ENCODE measurements at places on chromosomes 16 and 17.
A peak's percentile ranks its signal among the peaks of the same experiment; 100 is the strongest.

- no peak for DNase-seq
These were observed 1049.4 kb upstream of the EEF2KMT start for GRCh38 chr16:6146874-6147425.

DNA sequence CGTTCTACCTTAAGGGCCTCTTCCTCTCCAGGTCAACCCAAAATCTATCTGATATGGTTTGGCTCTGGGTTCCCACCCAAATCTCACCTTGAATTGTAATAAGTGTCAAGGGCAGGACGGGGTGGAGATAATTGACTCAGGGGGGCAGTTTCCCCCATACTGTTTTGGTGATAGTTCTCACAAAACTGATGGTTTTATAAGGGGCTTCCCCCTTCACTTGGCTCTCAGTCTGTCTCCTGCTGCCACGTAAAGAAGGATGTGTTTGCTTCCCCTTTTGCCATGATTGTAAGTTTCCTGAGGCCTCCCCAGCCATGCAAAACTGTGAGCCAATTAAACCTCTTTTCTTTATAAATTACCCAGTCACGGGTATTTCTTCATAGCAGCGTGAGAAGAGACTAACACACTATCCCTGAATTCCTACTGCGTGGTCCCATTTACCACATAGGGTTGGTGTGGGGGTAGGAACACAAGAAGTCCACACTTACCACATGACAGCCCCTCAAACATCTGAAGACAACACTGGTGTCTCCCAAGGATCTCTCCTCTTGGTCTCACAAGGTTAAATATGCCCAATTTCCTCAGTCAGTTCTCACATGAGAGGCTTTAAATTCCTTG lies 8.2 kb downstream of the COTL1 start:
- no peak for DNase-seq

GRCh38 chr17:40034426-40035161 lies 19.4 kb downstream of the CSF3 start:
- no peak for DNase-seq

GRCh38 chr17:30600060-30600829 lies 123.0 kb downstream of the GOSR1 start:
- DNase-seq, result peak; percentile 75

- DNase-seq, result no peak
These were observed 1.0 kb downstream of the GDE1 start for GRCh38 chr16:19520861-19521331.

- DNase-seq, result no peak
These were observed 23.3 kb downstream of the STAT5B start for GRCh38 chr17:42252597-42253550.

DNA sequence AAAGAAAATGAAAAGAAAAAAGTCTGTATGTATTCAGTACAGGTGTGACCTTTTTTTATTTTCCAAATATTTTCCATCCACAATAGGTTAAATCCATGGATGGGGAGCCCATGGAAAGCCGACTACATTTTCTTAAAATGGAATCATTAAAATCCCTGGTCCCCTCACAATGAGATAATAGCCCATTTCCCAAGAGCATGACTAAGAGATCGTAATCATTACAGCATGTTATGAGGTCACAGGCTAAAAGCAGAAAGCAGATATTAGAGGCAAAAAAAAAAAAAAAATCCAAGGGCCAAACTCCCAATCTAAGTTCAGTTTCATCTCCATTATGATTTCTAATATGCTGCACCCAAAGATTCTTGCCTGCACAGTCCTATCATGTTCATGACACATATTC lies 44.7 kb downstream of the CYTH1 start:
- DNase-seq, result no peak

- DNase-seq, result no peak
These were observed 919 bp downstream of the N4BP1 start for GRCh38 chr16:48608871-48609651.

DNA sequence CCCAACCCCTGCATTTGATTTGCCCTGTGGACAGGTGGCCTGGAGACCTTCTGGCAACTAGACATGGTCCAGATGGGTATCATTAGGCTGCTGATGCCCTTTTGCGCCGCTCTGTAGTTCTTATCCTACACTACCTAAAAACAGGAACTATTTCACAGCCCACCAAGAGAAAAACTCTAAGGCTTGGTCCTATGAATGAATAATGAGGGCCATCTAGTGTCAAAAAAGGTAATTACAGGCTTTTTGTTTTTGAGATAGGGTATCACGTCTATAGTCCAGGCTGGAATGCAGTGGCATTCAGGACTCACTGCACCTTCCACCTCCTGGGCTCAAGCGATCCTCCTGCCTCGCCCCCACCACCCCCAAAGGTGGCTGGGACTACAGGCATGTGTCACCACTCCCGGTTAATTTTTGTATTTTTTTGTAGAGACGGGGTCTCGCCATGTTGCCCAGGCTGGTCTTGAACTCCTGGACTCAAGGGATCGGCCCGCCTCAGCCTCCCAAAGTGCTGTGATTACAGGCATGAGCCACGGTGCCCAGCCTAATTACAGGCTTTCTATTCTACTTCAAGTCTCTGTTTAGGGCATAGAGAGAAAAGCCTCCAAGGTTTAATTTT lies 20.9 kb downstream of the COIL start:
- no peak for DNase-seq

DNA sequence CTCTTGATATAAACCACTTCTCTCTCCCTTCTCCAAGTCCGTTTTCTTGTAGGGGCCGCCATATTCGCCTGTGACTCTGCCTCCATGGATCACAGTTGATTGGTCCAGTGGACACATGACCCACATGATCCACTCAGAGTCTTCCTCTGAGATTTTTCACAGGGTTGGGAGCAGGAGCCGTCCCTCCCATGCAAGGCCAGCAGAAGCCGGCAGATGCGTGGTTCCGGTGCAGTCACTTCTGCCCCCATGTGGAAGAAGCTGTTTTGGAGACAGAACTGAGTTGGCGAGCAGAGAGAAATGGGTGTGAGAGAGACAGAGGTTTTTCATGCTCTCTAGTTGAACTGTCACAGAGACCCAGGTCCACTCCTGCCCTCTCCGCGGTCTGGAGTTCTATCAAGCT lies 83.3 kb downstream of the C16orf95 start:
- no peak for DNase-seq

GRCh38 chr16:88541831-88542616 lies 28.2 kb upstream of the ZC3H18 start:
- DNase-seq, result no peak

GRCh38 chr17:63681530-63681929 lies 18.4 kb downstream of the LIMD2 start:
- DNase-seq, result no peak

DNA sequence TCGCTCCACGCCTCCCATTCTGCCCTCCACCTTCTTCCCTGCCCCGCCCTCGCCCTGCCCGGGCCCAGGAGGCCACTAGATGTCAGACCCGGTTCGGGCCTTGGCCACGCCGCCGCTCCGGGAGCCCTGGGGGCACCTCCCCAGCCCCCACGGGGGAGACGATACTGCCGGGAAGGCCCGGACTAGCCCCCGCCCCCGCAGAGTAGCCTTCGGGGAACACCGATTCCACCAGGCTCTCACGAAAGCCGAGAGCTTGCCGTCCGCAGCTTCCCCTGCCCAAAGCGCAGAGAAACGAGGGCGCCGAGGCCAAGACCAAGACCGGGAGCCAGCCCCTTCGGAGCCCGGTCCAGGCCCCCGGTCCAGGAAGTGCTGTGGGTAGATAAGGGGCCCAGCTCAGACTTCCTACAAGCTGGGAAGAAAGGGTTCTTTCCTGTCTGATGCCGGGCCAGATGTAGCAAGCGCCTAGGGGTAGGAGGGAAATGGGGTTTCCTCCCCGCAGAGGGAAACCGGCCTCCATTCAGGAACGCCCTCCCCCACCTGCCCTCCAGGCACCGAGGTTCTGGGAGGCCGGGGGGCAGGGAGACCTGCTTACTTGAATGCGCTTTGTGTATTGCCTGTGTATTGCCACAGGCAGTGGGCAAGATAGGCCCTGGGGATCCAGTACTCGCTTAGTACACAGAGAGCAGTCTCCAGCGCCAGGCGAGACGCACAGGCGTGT lies 806 bp upstream of the CYB561 start:
- DNase-seq, result no peak

DNA sequence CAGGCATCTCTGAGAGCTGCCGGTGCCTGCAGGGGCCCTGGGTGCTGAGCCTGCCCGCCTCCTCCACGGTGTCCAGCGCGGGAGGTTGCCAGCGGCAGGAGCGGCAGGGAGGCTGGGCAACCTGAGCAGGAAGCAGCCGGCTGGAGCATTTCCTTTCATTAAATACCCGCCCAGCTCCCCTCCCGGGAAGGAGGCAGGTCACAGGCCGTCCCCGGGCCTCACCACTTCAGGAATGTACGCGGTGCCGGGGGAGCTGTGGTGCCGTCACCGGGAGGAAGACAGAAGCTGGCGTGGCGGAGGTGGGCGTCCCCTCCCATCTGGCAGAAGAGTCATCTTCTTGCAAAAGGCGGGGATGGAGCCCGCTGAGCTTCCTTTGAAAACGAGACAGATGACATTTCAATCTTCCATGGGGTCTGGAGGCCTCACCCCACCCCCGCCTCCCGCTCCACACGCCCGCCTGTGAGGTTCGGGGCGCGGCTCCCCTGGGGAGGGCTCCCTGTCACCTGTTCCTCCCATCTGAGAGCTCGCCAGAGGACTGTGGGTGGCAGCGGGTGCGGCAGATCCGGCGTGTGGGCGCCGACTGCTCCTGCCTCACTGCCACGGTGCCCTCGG lies 16.0 kb downstream of the SOX8 start:
- no peak for DNase-seq

DNA sequence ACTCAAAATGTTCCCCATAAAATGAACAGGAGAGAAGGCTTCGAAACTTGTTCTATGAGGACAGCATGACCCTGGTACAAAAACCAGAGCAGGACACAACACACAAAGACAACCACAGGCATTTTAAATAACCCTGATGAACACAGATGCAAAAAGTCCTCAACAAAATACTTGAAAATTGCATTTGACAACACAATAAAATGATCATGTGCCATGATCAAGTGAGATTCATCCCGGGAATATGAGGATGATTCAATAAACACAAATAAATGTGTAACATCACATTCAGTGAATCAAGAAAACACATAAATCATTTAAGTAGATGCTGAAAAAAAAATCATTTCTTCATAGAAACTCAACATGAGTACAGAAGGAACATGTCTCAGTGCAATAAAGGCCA lies 208.4 kb upstream of the WSB1 start:
- DNase-seq, result no peak

DNA sequence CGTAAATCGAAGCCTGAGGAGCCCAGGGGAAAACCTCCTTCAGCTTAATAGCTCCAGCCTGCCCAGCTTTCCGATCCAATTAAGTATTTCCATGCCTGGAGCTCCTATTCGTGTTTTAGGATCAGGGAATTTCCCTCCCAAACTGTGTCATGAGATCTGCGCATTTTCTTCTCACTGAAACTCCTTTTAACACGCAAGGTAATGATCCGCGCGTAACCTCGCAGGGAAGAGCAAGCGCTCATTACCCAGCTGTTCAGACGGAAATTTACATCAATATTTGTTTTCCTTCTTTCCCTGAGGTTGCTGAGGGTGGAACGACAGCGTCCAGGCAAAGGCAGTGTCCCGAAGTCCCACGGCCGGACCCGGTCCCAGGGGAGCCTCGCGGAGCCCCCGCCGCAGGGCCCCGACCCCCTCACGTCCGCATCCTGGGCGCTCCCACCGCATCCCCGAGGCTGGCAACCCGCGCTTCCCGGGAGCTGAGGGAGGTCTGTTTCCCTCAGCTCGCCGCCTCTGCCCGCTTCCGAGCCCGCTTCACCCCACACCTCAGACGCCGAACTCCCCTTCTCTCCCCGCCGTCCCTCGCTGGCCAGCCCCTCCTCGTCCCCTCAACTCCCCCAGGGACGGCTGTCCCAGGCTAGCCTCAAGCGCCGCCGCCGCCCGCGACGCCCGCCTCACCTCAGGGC lies 415 bp downstream of the ABCA5 start:
- DNase-seq, result no peak

DNA sequence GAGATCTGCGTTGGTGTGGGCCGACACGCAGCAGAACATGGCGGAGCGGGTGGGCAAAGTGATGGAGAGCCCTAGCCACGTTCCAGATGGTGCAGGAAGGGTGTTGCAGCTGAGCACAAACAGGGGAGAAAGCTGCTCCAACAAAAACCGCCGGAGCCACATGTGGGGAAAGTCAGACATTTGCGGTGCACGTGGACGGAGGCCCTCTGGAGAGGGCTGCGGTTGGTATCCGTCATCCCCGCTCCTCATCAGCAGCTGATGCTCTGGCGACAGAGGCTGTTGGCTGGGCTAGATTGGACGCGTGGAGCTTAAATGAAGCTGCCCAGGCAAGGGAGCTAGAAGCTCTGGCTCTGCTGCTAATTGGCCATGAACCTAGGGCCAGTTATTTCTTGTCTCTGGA lies 43.5 kb upstream of the ADCY9 start:
- DNase-seq, result no peak

- DNase-seq, result peak; percentile 19
These were observed 930 bp downstream of the SPNS2 start for GRCh38 chr17:4499431-4500190.

- DNase-seq, result no peak
These were observed 2.3 kb downstream of the RSAD1 start for GRCh38 chr17:50480854-50481490.

GRCh38 chr16:1972490-1972877 lies 631 bp downstream of the TBL3 start:
- no peak for DNase-seq

- no peak for DNase-seq
These were observed 64.8 kb upstream of the AMZ2 start for GRCh38 chr17:68182940-68183551.

DNA sequence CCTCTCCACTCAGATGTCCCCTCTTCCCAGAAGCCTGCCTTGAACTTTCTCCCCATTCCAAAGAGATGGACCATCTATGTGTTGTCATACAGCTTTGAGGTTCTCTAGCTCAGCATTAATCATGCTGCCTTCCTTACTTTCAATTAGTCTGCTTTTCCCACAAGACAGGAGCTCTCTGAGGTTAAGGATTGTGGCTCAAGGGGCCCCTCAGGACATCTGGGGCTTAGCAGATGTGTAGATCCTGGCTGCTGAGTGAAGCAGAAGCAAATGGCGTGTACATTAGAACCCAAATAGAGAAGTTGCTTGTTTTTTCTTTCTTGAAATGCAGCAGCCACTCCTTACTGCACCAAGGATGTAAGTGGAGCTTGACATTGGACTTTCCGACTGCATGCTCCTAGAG lies 330.5 kb upstream of the TNRC6C start:
- DNase-seq, result no peak

DNA sequence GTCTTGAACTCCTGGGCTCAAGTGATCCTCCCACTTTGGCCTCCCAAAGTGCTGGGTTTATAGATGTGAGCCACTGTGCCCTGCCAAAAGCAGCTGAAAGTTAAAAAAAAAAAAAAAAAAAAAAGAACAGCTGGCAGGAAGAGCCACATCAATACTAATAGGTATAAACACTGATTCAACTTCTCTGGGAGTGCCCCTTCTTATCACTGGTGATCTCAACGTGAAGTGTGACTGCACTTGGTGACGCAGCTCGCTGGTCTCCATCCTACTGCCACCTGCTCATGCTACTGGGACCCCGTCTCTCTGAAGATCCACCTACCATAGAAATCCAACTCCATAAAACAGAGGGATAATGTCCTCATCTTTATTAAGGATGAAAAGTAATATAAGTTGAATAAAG lies 40.8 kb downstream of the RNF157 start:
- DNase-seq, result no peak
